ENCODE measurements at places on chromosomes 12 and 14. TPM values are rescaled to one million over a fixed set of nuclear protein-coding genes. Genes with fewer than 3 reads are reported as not detected.

BHLHE41 gene
- total RNA-seq, result 0.66 TPM

PIANP gene
- 1.2 TPM for total RNA-seq

SDSL gene
- total RNA-seq, result 28.4 TPM

WDR20 gene
- 19.7 TPM for total RNA-seq

ALG10B gene
- 3.6 TPM for total RNA-seq
